Esophagus squamous epithelium (tissue), 5 donors: ENCODE measurements at places on chromosomes 7 and 10.

DNA sequence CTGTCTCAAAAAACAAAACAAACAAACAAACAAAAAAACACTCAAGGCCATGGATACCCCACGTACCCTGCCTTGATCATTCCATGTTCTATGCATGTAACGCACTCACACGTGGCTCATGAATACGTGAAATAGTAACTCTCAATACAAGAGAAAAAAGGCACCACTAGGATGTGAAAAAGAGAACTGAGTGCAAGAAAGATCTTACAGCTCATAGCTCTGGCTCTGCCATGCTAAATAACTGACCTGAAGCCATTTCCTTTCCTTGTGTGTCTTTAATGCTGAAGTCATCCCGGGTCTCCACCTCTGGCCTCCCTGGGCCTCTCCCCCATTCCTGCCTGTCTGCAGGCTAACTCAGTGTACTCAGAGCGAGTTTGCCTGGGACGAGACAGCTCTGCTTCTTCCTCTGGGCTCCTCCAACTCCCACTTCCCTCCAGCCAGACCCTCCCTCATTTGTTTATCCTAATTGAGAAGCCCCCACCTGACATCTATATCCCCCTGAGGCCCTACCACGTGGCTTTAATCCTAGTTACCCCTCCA, 117.3 kb downstream of the PRPF18 start:
- DNase-seq: no peak

DNA sequence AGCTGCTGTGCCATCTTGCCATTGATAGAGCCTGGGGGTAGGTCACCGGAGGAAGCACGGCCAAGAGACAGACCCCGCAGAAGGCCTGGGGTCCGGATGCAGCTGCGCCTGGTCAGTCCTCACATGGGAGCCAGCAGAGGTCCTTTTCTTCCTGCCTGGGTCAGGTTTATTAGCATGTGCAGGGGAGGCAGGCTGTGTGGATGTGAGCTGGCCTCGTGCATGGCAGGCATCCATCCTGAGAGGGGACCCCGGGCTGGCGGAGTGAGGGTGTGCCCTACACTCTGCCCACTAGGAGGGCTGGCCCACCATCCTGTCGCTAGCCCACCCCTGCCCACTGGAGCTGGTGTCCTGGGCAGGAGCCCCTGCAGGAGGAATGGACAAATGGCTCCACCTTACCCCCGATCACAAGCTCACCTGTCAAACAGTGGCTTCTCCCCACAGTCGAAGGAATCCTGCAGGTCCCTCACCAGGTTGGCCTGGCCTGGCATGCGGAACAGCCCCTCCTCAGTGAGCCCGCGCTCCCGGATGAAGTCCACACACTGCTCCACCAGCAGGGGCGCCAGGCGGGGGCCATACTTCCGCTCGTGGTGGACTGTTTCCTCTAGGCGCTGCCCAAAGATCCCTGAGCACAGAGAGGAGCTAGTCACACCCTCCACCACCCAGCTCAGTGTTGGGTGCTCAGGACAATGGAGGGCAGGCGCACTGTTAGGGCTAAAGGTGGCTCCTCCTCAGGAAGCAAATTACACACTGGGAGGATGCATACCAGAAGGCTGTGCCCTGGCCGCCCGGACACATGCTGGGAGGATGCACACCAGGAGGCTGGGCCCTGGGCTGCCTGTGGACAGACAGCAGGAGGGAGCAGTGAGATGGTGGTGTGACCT, 145.4 kb downstream of the ARHGAP22 start:
- DNase-seq: no peak

DNA sequence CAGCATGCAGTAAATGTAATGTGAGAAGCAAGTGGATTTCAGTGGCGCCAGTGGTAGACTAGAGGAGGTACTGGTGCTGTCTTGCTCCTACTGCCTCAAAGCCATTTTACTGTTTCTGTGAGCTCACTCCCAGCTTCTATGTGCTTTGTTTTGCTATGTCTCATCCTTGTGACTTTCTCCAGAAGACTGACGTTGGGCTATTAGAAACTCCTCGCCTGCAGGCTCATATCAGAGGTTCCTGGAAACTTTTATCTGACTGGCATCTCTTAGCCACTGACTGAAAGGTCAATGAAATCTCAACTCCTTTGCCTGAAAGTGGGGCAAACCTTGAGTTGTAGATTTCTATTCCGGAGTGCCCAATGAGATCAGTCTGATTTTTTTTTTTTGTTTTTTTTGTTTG, 66.4 kb upstream of the SORCS1 start:
- no peak for DNase-seq

DNA sequence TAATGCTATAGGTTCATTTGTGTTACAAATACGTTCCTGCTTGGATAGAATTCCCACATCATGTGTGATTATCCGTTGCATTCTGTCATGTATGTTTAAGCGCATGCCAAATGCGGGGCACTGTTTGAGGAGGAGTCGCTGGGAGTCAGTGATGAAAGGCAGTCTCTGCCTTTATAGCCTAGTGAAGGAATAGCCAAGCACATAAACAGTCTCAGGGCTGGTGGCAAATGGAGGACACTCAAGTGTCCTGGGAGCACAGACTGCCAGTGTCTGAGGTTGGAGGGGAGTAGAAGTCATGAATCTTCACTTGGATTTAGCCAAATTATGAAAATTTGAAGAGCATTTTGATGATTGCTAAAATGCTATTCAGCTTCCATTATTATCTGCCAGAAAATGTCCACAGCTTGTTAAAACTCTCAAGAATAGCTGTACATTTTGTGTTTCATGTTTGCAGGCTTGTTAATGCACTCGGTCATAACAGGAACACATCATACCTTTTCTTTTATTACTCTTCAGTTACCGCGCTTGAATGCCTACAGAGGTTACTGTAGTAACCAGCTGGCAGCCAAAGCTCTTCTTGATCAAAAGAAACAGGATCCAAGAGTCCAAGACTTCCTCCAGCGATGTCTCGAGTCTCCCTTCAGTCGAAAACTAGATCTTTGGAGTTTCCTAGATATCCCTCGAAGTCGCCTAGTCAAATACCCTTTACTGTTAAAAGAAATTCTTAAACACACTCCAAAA, 41.6 kb downstream of the NET1 start:
- DNase-seq: no peak

DNA sequence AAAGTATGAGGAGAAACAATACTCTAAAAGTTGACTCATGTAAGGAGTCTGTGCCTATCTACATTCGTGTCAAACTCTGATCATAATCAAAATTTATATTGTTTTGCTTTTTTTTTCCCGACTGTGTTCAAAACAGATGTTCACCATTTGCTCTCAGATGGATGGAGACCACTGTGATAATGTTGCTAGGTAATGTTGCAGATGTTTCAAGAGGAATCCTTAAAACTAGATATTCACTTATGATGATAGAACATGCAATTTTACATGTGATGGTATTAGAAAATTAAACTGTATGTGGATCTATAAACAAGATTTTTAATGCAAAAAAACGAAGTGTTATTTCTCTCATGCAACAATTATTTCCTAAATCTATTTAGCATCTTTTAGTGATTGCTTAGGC, 1080.1 kb downstream of the REEP3 start:
- no peak for DNase-seq

GRCh38 chr7:90629297-90629918, 33.3 kb downstream of the CDK14 start:
- no peak for DNase-seq

GRCh38 chr7:92695308-92696261, 105.4 kb upstream of the FAM133B start:
- DNase-seq: no peak

- no peak for DNase-seq
These were observed 6.4 kb downstream of the FAM149B1 start for GRCh38 chr10:73174148-73174925.

- no peak for DNase-seq
These were observed 269.0 kb downstream of the RPS24 start for GRCh38 chr10:78302739-78302988.
